ENCODE measurements at places on chromosomes 16 and 17. TPM values are rescaled to one million over a fixed set of nuclear protein-coding genes. Genes with fewer than 3 reads are reported as not detected.

DNA sequence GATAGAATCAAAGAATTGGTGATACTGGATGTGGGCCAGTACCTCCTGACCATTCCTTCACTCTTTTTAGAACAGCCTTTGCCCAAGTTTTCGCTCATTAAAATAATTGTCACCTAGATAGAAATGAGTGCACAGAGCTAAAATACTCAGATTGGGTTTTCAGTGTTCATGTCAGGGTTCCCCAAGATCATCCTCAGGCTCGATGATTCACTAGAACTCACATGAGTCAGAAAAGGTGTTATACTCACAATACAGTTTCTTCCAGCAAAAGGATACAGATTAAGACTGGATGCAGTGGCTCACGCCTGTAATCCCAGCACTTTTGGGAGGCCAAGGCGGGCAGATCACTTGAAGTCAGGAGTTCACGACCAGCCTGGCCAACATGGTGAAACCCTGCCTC lies 19.9 kb downstream of the ERCC4 start:
- no peak overlapping the region for H3K27ac ChIP-seq
- no peak overlapping the region for H3K4me3 ChIP-seq
- H3K4me1 ChIP-seq, result no peaks in the 10 kb centered on the region
- H3K27me3 ChIP-seq, result no peaks in the 10 kb centered on the region

GRCh38 chr16:11792410-11793241 lies 4.4 kb downstream of the ZC3H7A start:
- DNase-seq, result no peak
- H3K27ac ChIP-seq, result no peak overlapping the region
- H3K27me3 ChIP-seq, result no peaks in the 10 kb centered on the region
- H3K4me1 ChIP-seq, result peaks cover 60% of the 10 kb centered on the region
- H3K36me3 ChIP-seq, result no peaks in the 10 kb centered on the region

DNA sequence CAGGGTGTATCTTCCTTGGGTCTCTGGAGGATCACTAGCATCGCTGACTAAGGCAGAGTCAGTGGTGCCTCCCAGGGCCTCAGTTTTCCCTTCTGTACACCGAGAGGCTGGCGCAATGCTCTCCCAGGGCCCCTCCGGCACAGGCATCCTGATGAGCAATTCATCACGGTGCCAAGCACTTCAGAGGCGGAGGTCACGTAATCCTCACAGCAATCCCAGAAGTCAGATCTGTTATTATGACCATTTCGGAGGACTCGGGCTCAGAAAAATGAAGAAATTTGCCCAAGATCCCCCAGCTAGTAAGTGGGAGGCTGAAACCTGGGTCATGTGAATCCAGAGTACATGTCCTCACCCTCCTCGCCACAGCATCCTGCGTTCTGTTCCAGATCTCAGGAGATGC lies 46.5 kb downstream of the AIPL1 start:
- no peaks in the 10 kb centered on the region for H3K4me1 ChIP-seq
- no peak overlapping the region for H3K4me3 ChIP-seq
- no peak overlapping the region for H3K27ac ChIP-seq
- DNase-seq, result no peak
- no peaks in the 10 kb centered on the region for H3K27me3 ChIP-seq

DNA sequence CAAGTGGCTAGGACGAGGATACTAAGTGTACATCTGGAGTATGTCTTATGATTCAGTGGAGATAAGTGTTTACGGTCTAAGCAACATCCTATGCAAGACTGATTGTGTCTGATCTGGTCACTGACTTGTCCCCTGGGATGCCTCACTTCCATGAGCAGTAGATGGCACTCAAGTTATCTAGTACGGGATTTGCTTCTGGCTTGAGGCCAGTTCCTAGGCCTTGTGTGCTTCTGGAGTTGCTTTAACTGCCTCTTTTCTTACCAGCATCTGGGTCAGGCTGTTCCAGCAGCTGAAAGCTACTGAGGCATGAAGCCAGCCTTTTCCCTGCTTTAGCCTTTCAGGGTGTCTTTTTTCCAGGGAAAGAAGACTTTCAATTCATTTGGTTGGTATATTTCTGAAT lies 23.0 kb downstream of the SUPT6H start:
- no peaks in the 10 kb centered on the region for H3K4me1 ChIP-seq
- no peak overlapping the region for H3K4me3 ChIP-seq
- peaks cover 91% of the 10 kb centered on the region for H3K36me3 ChIP-seq
- no peaks in the 10 kb centered on the region for H3K27me3 ChIP-seq
- H3K27ac ChIP-seq, result no peak overlapping the region

DNA sequence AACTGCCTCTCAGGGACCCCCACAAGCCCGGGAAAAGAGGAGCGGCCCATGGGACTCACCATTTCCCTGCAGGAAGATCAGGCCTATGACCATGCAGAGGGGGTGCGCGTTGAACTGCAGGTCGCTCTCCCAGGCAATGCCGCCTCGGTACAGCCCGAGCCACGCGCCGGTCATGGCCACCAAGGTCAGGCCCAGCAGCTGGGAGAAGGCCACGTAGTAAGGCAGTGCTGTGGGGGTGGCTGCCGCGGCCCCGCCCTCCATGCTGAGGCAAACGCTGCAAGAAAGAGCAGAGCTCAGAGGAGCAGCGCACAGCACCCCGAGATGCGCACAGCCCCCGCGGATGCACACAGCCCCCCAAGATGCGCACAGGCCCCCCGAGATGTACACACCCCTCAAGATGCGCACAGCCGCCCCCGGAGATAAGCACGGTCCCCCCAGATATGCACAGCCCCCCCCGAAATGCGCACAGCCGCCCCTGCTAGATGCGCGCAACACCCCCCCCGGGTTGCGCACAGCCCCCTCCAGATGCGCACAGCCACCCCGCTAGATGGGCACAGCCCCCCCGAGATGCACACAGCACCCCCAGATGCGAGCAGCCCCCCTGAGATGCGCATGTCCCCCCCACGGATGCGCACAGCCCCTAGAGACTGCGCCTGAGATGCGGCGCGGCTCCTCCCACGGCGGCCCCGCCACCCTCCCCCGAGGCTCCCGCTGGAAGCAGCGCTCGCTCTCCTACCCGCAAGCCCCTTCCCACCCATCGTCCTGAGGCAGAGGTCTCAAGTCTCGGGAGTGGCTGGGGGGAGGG lies 8.6 kb downstream of the CYB561 start:
- no peak overlapping the region for H3K4me3 ChIP-seq
- no peak for DNase-seq
- no peaks in the 10 kb centered on the region for H3K27me3 ChIP-seq
- H3K27ac ChIP-seq, result peak overlapping the region; percentile 59
- peaks cover 49% of the 10 kb centered on the region for H3K4me1 ChIP-seq
- no peaks in the 10 kb centered on the region for H3K36me3 ChIP-seq

Gene HCRT
- not detected for polyA plus RNA-seq

Gene ADPRM
- polyA plus RNA-seq, result 27.3 TPM

- H3K4me1 ChIP-seq, result no peaks in the 10 kb centered on the region
- no peak for DNase-seq
- no peaks in the 10 kb centered on the region for H3K27me3 ChIP-seq
- no peak overlapping the region for H3K27ac ChIP-seq
Observed at GRCh38 chr17:16936536-16937310, 35.2 kb downstream of the TNFRSF13B start.

DNA sequence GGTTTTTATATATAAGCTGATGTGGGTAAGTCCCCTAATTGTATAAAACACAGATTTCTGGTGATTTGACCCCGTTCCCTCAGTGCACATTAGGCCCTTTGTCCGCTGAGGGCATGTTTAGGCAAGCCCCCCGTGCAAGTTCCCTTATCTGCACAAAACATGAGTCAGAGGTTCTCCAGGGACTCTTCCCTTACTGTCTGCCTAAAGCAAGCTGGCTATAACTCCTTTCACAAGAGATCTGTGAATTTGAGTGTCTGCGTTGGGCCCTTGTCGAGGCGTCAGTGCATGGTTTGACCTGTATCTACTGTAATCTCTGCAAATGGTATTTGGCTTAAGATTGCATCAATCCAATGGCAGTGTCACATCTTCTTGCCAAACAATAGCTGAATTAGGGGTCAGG lies 712.8 kb downstream of the CDH8 start:
- DNase-seq, result no peak
- no peak overlapping the region for H3K4me3 ChIP-seq
- H3K4me1 ChIP-seq, result no peaks in the 10 kb centered on the region
- no peak overlapping the region for H3K27ac ChIP-seq
- no peaks in the 10 kb centered on the region for H3K36me3 ChIP-seq

DNA sequence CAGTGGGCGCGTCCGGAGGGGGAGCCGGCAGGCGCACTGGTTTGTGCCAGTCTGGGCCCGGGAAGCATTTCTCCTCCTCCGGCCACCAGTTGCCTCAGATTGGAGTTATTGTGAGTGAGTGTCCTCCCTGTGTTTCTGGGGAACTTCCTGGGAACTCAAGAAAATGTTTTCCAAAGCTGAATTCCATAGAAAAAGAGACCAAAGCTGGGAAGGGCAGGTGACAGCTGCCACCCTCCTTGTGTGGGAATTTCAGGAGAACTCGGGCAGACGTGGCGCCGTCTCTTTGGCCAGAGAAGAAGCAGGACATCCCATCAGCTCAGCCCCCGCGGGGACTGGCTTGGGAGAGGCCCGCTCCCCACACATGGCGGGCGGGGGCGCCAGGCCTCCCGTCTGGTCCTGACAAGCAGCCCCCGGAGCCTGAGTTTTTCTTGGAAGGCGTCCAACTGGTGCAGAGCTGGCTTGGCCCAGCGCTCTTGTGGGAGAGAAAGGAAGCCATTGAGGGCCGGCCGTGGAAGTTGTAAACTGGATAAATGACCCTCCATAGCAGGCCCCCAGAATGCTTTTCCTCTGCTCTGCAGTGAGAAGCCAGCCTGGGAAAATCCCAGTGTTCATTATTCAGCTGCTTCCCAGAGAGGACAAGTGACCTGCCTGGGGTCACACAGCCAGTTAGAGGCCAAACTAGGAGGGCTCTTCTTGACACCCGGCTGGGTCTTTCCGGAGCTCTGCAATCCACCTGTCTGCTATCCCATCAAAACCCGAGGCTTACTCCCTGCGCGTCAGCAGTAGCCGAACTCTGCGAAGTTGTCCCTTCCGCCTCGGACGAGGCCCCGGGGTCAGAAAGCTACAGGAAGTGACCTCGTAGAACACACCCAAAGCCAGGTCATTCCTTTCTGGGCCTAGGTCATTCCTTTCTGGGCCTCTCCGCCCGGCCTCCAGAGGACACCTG lies 39.2 kb upstream of the GSE1 start:
- H3K27ac ChIP-seq, result peak overlapping the region; percentile 49
- DNase-seq, result no peak
- H3K4me3 ChIP-seq, result no peak overlapping the region

DNA sequence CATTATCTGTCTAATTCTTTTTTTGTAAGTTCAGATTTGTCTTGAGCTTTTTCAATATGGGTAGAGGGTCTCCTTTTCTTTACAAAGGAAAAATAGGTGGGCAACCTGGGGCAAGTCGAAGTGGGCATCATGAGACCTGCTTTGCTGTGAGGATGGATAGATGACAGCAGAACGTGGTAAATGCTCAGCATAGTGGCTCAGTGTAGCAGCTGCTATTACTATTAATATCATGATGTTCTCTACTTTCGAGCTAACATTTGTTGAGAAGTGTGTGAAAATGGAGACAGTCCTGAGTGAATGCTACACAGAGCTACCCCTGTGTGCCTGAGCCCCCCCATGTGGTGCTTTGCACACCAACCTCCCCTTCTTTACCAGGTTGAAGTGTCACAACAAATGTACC lies 39.0 kb upstream of the LGALS9 start:
- peak; percentile 6 for DNase-seq
- no peak overlapping the region for H3K27ac ChIP-seq

- H3K4me3 ChIP-seq, result peak overlapping the region; percentile 22
- H3K36me3 ChIP-seq, result no peaks in the 10 kb centered on the region
- H3K4me1 ChIP-seq, result no peaks in the 10 kb centered on the region
- peak; percentile 58 for DNase-seq
Observed at GRCh38 chr17:21573961-21574610, 118.2 kb upstream of the KCNJ18 start.

Gene CMTM4
- polyA plus RNA-seq, result 0.20 TPM

DNA sequence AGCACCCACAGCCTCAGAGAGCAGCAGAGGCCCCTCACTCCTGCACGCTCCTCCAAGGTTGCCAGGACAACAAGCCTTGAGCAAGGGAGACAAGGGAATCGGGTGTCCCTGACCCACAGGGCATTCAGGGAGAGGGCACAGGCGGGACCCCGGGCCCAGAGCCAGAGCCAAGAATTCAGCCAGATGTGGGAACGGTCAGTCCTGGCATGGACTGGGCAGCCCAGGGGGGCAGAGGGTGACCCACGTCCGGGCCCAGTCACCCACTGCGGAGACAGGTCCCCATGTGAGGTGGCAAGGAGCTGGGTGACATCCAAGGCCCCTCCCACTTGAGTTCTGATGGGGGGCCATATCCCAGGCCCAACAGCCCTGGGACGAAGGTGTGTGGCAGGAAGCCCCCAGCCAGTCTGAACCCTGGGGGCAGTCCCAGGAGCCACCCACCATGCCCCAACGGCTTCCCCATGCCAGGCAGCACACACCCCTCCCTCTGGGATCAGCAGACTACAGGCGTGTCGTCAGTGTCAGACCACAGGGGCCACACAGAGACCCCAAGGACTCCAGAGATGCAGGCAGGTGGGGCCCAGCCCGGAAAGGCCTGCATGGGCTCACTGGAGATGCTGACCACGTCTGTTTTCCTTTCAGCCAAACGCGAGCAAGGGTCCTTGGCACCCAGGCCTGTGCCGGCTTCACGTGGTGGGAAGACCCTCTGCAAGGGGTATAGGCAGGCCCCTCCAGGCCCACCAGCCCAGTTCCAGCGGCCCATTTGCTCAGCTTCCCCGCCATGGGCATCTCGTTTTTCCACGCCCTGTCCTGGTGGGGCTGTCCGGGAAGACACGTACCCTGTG lies 23.0 kb downstream of the USP6 start:
- no peaks in the 10 kb centered on the region for H3K36me3 ChIP-seq
- no peaks in the 10 kb centered on the region for H3K27me3 ChIP-seq
- no peaks in the 10 kb centered on the region for H3K4me1 ChIP-seq

- no peaks in the 10 kb centered on the region for H3K36me3 ChIP-seq
- no peaks in the 10 kb centered on the region for H3K27me3 ChIP-seq
- no peak for DNase-seq
Observed at GRCh38 chr16:55846598-55847346, 13.9 kb upstream of the CES1 start.

- H3K36me3 ChIP-seq, result no peaks in the 10 kb centered on the region
- no peak overlapping the region for H3K27ac ChIP-seq
- H3K4me1 ChIP-seq, result no peaks in the 10 kb centered on the region
- H3K4me3 ChIP-seq, result no peak overlapping the region
- no peak for DNase-seq
Observed at GRCh38 chr17:50609380-50610074, 25.2 kb upstream of the ABCC3 start.

DNA sequence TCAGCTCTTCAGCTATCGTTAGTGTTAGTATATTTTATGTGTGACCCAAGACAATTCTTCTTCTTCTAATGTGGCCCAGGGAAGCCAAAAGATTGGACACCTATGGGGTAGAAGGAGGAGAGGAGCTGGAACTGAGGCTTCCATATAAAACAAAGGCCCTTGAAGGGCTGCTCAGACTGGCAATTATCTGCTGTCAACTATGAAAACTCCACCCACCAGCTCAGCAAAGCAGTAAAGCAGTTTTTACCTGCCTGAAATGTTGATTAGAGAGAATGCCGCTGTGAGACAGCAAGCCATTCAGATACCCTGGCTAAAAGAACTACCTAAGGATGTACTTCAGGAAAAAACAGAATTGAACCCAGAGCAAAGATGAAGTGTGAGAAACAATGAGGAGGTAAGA lies 45.9 kb upstream of the GNAO1 start:
- no peak for DNase-seq
- H3K4me1 ChIP-seq, result no peaks in the 10 kb centered on the region
- no peak overlapping the region for H3K4me3 ChIP-seq
- no peaks in the 10 kb centered on the region for H3K27me3 ChIP-seq
- no peak overlapping the region for H3K27ac ChIP-seq

- H3K27me3 ChIP-seq, result no peaks in the 10 kb centered on the region
- no peak for DNase-seq
- peaks cover 14% of the 10 kb centered on the region for H3K36me3 ChIP-seq
- no peak overlapping the region for H3K4me3 ChIP-seq
- no peak overlapping the region for H3K27ac ChIP-seq
Observed at GRCh38 chr17:49316889-49317675, 45.0 kb downstream of the ZNF652 start.

Gene LYRM9
- polyA plus RNA-seq, result 11.1 TPM

Measured in CD8-positive, alpha-beta memory T cell (primary cell).